ENCODE measurements at places on chromosomes 1 and 21.

- no peak for DNase-seq
These were observed 6.1 kb upstream of the KHDRBS1 start for GRCh38 chr1:32007591-32007940.

DNA sequence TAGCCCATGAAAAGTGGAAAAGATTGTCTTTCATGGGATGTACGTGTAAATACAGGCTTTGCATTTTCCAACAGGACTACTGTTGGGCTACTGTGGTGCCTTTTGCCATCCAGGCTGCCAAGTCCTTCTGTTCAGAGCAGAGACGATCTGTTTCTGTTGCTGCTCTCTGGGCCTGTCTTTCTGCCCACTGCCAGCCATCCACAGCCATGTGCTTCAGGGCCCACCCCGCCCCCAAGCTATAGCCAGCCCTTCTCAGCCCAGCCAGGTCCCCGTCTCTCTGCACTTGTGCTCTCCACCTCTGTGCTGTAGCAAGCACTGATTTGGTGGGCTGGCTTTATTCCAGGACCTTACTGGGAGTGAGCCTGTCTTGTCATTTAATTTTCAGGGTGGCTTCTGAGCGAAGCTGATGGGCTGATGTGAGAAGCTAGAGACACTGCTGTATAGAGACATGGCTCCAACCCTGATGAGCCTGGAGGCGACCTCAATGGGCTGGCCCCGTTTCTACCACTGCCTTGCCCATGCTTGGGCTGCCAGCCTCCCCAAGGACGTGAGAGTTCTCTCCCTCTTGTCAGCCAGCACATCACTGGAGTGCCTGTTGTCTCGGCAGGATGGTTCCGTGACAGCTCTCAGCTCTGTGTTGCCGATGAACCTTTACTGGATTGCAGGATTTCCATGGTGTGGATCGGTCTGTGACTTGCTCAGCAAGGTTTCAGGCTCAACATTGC is 137.8 kb downstream of the PEX14 start:
- DNase-seq, result no peak

GRCh38 chr1:17200246-17200645 is 4.7 kb upstream of the PADI1 start:
- DNase-seq, result no peak

- DNase-seq, result no peak
These were observed 86.5 kb upstream of the KAZN start for GRCh38 chr1:14511796-14512585.

GRCh38 chr1:175679981-175680652 is 63.3 kb downstream of the TNR start:
- DNase-seq, result no peak

DNA sequence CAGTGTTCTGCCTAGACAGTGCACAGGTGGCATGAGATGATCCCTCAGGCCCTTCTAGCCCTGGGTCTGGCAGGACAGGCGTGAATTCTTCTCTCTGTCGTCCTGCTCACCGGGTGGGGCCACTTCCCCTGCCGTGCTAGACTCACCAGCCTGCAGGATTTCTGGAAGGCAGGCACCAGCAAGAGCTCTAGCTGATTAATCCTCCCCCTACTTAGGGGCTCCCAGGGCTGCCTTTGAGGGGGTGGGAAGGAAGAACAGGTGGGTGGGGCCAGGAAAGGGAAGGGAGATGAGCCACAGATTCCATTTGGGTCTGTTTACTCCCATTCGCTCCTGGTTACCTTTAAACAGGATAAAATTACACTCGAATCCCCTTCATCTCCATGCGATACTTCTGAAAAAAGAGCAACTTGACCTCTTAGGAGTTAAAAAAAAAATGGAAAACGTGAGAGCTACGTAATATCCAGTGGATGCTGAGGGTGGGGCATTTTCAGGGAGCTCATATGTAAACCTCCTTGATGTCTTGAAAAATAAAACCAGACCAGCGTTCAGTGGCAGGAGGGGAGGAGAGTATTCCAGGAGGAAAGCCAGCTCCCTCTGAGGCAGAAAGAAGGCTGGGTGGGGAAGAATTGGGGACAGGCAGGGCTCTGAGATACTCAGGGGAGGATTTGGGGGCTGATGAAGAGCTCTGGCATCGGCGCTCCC is 665.5 kb downstream of the PTPRU start:
- no peak for DNase-seq

DNA sequence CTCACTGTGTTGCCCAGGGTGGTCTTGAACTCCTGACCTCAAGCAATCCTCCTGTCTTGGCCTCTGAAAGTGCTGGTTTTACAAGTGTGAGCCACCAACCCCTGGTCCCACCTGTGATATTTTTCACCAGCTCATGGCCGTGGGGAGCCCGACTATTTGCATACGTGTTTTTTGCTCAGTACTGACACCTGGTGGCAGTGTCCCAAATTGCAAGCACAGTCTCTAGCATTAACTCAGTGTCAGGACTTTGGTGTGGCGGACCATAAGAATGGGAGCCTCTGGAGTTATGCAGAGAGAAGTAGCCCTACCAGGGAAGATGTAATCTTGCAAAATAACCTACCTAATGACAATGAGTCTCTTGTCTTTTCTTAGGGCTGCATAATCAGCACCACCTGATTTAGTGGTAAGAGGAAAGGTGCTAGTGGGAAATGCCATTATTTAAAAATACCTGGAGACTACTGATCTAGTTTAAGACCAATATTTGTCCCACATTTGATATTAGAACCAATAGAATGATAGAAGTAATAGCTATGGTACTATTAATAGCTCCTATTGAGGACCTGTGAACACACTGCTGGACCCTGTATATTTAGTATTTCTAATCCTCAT is 305.4 kb downstream of the DISC1 start:
- DNase-seq, result peak; percentile 26

- DNase-seq, result no peak
These were observed 176.5 kb downstream of the KAZN start for GRCh38 chr1:14774988-14775387.

DNA sequence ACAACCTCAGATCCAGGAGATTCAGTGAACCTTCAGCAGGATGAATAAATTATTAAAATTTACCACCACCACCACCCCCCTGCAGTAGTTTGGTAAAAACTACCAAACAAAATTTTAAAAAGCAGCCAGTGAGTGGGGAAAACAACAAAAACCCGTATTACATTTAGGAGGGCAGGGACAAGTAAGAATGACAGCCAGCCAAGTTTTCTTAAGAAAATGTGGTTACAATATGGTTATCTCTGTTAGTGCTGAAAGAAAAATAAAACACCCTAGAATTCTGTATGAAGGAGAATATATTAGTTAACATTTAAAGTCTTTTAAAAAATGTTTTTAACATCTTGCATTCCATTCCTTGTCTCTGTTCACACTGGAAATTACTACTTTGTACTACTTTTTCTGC is 14.7 kb downstream of the CD46 start:
- DNase-seq, result no peak

DNA sequence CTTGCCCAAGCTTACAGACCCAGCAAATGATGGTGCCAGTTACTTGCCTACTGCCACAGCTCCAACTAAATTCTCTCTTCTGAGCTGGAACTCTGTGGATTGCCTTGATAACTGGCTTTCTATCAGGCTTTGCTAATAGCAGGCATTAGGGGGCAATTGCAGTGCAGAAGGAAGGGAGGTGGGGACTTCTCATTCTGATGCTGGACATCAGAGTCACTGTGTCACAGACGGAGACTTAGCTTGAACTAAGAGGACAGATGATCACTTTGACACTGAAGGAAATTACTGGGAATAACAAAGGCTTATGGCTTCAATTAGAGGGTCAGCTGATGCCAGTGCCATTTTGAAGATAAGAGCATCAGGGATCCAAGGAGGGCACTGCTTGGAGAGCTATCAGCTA is 114.5 kb downstream of the DDX20 start:
- no peak for DNase-seq

GRCh38 chr1:202192770-202193613 is 607 bp upstream of the LGR6 start:
- DNase-seq, result peak; percentile 43

GRCh38 chr1:153795934-153796785 is 21.0 kb downstream of the SLC27A3 start:
- DNase-seq, result no peak
